Stimulated activated CD4-positive, alpha-beta T cell treated with anti-CD3 and anti-CD28 coated beads, TNF-alpha, amount 100 ng/mL, for 4 hours (primary cell): ENCODE measurements at places on chromosomes 2 and 18.

GRCh38 chr18:31248783-31249521 lies 69.0 kb upstream of the DSG1 start:
- no peak for DNase-seq

DNA sequence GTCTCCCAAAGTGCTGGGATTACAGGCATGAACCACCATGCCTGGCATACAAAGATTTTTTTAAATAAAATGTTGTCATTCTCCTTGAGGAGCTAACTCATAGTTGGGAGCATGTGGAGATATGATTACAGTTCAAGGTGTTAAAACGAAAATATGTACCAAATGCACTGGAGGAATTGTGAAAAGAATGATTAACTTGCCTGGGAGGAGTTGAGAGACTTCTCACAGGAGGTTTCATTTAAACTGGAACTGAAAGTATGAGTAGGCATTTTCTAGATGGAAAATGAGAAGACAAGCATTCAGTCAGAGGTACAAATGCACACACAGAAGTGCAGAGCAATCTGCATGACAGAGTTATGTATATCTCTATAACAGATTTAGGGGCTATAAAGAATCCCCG lies 126.6 kb upstream of the PDE1A start:
- DNase-seq = no peak

- DNase-seq = no peak
These were observed 250.6 kb upstream of the SPHKAP start for GRCh38 chr2:228432116-228432515.

DNA sequence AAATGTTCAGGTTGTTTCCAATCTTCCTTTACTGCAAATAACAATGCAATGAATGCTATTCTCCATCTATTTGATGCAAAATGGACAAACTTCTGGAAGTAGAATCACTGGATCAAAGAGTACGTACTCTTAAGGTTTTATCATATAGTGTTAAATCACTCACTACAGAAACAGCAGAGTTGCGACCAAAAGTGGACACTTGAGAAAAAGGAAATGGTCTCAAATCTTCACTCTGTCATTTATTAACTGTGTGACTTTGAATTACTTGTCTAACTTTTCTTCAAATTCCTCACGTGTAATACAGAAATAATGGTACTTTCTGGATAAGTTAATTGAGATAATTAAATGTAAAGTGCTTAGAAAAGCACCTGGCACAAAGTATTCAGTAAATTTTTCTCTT lies 78.1 kb downstream of the CERKL start:
- no peak for DNase-seq

DNA sequence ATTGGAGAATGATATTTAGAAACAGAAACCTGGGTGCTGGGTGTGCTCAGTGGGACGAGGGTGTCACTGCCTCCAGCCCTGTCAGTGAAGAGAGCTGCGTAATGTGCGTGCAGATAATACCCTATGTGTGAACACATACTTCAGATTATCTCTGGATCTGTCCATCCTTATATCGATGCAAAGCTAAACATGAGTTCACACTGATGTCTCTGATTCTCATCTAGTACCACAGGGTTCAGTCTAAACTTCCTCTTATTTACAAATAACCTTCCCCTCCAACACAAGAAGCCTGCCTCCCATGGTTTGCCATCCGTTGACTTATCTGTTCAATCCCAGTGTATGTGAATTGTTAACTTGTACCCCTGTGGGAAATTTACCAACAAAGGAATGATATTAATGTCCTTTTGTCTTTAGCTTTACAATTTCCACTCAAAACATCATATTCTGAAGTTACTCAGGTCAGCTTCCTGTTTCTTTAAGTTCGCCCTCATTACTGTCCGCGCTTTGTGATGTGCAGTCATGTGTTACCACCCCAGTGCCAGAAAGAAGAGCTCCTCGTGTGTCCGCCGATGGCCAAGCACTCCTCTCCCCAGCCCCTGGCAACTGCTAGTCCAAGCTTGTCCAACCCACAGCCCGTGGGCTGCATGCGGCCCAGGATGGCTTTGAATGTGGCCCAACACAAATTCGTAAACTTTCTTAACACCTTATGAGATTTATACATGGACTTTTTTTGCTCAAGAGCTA lies 108.2 kb downstream of the RTP5 start:
- DNase-seq = no peak

DNA sequence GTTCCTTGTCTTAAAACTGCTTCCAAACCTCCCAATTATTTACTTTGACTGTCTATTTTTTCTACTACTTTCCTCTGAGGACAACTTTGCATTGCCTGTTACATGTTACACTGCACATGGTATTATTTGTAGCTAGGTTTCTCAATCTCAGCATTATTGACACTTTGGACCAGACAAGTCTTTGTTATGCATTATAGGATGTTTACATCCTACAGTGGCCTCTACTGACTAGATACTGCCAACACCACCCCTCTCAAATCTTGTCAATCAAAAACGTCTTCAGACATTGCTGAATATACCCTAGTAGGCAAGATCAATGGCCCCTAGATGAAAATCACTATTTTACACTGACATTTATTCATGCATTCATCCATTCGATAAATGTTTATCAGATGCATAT lies 129.6 kb upstream of the DNAJC10 start:
- DNase-seq = no peak

DNA sequence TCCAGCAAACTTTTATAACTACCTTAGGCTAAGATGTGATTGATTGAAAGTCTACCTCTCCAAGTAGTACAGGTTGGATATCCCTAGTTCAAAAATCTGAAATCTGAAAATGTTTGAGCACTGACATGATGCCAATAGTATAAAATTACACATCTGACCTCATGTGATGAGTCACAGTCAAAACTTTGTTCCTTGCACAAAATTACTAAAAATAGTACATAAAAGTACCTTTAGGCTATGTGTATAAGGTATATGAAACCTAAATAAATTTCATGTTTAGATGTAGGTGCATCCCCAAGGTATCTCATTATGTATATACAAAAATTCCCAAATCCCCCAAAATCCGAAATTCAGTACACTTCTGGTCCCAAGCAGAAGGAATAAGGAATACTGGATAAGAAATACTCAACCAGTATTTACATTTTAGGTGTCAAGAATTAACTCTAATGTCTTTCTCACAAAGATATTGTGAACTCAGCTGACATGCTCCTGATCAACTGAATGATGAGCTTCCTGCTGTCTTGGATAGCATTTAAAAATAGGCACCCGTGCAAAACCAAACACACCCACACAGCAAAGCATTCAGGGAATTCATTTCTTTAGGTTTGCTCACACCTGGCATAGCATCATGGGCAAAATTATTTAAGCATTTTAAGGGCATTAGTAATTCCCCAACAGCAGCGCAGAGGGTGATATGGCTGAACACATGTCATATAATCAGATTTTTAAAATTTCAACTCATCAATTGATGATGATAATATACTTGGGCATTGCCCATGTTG lies 497.4 kb upstream of the MEIS1 start:
- DNase-seq = no peak
